ENCODE measurements at places on chromosomes 5 and 9.
A peak's percentile ranks its signal among the peaks of the same experiment; 100 is the strongest.

DNA sequence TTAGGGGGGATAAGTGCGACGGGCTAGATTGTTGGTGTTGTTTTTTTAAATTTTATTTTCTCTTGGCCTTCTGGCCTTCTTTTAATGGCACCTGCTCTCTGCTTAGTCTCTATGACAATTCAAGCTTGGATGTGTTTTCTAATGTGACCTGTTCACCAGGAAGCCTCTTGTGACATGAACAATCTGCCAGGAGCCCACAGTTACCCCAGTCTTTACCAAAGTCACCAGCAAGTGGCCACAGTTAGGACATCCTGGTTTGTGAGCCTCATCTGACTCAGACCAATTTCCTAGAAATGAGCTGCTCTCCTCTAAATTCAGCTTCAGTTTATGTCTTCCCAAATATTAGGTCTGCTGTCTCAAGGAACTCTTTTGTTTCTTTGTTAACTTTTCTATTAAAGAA lies 135.8 kb downstream of the TLE4 start:
- DNase-seq, result no peak

- no peak for DNase-seq
These were observed 7.0 kb upstream of the GBGT1 start for GRCh38 chr9:133170716-133171115.

GRCh38 chr5:154923441-154924430 lies 14.3 kb downstream of the GEMIN5 start:
- no peak for DNase-seq

DNA sequence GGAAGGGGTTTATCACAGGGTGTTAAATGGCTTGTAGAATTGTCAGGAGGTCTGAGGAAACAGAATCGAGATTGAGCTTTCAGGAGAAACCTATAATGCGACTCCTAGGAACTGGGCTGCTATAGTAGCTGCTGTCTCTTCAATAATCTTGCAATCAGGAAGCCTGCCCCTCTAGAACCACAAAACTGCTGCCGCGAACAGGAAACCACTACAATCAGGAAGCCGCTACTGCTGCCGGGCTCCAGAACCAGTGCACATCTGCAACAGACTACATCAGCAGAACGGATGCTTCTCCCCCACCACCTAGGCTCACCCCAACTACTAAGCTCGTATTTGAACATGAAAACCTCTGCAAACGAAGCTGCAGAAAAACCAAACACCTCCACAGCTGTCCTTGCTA lies 31.6 kb downstream of the TNFSF8 start:
- peak; percentile 91 for DNase-seq

- no peak for DNase-seq
These were observed 94.1 kb upstream of the TAF11L2 start for GRCh38 chr5:17403695-17404490.

DNA sequence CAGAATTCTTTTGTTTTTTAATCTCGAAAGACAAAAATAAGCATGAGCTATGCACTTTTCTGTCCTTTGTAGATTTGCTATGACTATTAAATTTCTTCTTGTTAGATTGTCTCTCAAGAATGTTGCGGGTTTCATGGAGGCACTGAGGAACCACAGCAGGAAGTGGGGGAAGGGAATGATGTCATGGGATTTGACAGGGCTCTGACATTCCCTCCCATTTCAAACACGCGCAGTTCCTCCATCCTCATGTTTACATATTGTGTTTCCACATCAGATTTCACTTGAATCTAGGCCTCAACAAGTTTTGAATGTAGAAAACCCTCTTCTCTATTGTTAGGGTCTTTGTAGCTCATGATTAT lies 154.8 kb downstream of the PALM2AKAP2 start:
- no peak for DNase-seq

DNA sequence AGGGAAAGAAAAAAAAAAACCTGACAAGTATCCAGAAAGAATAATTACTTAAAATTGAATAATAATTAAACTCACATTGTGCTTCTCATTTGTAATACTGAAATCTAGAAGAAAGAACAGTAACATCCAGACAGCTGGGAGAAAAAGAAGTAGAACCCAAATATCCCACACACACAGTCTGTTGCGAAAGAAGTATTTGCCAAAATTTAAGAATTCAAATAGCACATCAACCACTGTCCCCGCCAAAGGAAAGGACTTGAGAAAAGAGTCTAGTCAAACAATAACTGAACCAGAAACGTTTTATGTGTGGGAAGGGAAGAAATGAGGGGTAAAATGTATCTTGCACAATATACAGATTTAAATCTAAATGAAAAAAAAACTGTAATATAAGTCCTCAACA lies 202.8 kb downstream of the MLLT3 start:
- no peak for DNase-seq

GRCh38 chr5:104111632-104112031 lies 549.0 kb upstream of the NUDT12 start:
- no peak for DNase-seq

- no peak for DNase-seq
These were observed 76.7 kb downstream of the ITGA1 start for GRCh38 chr5:52864371-52864770.

GRCh38 chr9:94100152-94100879 lies 16.1 kb downstream of the PTPDC1 start:
- no peak for DNase-seq

DNA sequence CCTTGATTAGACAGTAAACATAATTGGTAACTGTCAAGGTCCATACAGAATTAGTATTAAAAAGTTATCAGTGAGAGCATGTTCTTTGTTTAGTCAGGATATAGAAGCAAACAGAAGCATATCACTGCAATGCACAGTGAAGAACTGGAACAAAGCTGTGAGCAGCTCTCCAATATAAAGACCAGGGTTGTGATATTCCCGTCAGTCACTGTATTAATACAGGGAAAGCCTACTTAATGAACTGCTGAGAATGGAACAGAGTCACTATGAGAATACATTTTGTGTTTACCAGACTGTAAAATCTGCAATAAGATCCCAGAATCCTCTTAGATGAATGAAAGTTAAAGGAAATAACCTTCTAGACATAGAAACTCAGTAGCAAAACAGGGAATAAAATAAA lies 58.2 kb downstream of the EFNA5 start:
- no peak for DNase-seq

DNA sequence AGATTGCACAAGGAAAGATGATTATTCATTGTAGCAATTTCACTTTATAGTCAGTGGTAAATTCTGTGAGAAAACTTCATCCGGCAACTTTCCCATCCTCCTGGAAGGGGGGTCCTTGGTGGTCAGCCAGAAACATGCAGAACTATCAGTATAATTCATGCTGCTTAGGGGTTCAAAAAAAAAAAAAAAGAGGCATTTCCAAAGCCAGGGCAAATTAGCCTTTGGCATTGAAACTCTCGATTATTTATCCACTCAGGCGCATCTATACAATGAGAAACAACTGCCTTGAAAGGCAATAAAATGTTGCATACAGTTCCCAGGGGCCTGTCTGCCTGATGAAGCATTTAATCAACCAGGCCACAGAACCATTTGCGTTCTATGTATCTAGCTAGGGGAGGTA lies 263.3 kb downstream of the TMEM167A start:
- DNase-seq, result no peak

- no peak for DNase-seq
These were observed 106.2 kb downstream of the FSTL4 start for GRCh38 chr5:133506181-133506580.

DNA sequence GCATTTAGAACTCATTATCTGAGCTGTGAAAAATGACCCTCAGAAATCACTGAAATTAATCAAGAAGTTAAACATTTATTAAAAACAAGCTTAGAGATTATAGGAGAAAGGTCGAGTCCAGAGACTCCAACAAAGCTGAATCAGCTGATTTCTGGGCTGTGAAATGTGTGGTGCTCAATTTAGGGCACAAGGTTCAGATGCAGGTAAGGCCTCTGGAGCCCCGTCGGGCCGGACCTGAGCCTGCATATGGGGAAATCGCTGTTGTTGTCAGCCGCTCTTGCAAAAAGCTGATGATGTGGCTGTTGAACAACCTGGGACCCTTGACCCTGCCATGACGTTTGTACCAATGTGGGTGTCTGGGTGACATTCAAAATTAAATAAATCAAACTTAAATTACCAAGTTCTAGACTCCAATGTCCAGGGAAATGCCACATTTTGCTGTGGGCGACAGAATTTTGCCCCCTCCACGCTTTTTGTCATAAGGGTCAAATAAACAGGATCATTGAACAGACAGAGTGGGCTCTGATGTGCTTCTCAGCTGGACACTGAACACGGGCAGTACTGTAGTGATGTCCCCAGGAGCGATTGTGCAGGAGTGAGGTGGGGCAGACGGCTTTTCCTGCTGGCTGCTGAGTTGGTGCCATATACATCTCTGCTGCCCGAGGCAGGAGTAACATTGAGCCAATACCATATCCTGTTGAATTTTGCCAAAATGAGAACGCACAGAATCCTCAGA lies 27.2 kb upstream of the FBP1 start:
- no peak for DNase-seq

DNA sequence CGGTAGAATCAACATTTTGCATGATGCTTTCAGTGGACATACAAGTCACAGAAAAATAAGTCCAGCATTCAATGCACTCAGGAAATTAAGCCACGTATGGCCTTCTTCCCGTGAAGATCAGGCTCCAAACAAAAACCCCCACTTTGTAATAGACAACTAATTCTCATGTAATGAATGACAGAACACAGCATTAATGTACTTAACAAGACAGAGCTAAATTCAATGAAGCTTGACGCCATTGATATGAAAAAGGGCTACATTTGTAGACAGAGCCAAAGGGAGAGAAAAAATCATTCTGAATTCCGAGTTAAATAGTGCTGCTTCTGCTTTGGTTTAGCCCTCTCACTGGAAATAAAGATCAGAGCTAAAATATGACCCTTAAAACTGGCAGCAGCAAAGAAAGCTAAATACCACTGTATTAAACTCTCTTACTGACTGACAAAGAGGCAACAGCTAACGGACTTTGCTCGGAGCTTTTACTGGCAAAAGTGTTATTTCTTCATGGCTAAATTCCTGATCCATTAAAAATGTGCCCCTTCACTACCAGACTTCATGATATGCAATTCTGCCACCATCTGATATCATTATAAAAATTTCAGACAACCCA lies 250.5 kb downstream of the BNC2 start:
- no peak for DNase-seq

GRCh38 chr9:121765021-121765950 lies 113.9 kb downstream of the DAB2IP start:
- DNase-seq, result no peak

GRCh38 chr9:78626971-78627370 lies 330.0 kb downstream of the PSAT1 start:
- no peak for DNase-seq

GRCh38 chr9:92496396-92497176 lies 14.3 kb upstream of the ASPN start:
- no peak for DNase-seq

DNA sequence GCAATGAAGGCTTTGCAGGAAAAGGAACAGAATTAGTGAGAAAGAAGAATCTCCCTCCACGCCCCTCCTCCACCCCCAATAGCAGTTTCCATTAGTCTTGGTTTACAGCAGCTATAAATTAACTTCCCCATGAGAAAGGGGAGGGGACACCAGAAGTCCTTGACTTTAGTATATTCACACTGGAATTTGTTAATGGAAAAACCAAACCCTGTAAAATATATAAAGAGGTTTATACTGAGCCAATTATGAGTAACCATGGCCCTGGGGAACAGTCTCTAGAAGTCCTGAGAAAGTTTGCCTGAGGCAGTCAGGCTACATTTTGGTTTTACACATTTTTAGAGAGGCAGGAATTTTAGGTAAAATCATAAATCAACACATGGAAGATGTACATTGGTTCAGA lies 88.5 kb downstream of the ALDH1A1 start:
- no peak for DNase-seq

- DNase-seq, result no peak
These were observed 38.3 kb downstream of the BICD2 start for GRCh38 chr9:92726348-92726747.

- peak; percentile 13 for DNase-seq
These were observed 543 bp downstream of the MTMR12 start for GRCh38 chr5:32312197-32312594.

DNA sequence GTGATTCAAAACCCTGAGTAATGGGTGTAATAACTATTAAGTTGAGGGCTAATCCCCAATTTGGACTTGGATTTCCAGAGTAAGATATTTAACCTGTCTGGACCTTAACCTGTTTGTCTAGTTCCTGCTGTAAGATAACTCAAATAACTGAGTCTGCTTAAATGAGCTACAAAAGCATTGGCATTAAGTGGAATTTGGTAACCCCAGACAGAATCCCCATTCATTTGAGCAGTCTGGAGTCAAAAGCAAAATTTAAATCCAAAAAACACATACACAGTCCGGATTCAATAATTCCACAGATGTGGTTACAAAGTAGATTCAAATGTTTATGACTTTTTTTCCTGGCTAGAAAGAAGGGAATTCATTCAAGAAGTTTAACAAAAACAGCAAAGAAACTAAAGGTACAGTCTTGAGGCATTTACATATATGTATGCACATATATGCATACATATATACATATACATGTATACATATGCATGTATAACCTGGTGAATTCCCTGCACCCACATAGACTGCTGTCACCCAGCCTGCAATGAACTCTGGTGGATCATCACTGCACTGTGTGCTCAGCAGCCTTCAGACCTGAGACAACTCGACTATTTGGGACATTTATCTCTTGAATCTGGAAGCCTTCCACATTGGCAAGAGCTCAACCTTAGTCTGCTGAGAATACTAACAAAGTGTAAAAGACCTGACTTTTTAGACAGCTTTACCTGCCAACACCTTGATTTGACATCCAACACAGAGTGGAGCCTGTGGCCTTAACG lies 205.4 kb downstream of the LURAP1L start:
- DNase-seq, result no peak

DNA sequence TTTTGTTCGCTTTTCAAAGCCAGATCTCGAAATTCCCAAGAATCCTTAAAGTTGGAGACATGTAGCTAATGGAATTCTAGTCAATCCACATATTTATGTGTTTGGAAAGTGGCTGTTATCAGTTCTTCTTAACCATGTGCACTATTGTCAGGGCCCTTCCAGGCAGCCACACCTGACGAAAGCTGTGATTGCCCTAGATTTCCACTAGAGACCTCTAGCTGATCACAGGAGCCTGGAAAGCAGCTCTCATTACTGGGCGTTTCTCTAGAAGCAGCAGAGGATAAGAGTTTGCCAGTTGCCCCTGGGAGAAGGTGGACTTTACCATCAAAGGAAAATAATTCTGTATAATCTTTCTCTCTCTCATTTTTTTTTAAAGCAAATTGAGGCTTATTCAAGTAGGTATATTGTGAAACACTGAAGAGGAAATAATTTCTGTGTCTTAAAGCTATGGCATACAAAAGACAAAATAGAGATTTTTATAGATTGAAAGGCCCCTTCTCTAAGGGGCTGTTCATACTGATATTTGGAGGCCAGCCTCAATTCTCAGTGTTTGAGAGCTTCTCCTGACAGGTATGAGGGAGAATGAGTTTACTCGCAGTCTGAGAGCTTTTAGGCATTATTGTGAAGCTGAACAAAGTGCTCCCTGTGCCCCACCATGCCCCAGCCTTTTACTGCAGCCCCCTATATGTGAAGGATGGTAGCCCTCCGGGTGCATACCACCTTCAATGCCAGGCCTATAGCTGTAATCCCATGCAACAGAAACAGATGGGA lies 405.4 kb upstream of the ACTBL2 start:
- DNase-seq, result no peak

DNA sequence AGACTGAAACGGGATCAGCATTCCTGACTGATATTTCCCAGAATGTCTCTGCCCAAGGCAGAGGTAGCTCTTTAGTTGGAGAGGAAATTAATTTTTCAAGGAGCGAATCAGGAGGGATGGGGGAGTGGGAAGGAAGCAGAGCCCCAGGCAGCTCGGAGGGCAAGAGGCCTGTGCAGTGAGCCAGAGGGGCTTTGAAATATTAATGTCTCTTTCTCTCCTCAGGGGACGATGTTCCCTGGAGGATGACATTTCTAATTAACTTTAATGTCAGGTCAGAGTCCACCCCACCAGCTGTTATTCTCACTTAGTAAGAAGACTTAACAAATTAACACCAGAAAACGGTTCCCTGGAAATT lies 45.6 kb downstream of the SLC6A7 start:
- no peak for DNase-seq
